ENCODE measurements at places on chromosomes 7 and 10.

DNA sequence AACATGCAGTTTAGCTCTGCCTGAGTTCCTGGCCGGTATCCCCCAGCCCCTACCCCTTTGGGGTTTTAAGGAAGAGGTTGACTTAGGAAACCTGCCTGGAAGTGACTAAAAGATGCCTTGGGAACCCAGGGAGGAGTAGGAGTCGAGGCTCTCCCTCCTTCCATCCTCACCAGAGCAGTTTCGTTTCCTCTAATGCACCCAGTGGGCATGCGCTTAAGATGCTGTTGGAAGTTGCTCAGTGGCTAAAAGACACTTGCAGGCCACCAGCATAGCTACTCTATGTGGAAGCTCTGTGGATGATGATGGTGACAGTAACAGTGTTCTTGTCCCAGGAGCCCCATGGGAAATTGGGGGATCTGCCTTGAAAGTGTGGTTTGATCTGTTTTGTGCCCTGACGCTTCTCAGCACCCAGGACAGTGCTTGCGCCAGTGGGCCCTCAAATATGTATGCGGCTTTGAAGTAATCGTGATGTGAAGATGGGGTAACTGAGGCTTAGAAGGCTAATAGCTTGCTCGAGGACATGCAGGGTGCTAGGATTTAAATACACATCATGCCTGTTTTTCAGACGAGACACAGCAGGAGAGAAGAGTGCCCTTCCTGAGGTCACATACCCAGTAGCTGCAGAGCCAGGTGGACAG lies 32.0 kb downstream of the TBATA start:
- no peak for DNase-seq

GRCh38 chr7:94823947-94824346 lies 83.4 kb upstream of the PPP1R9A start:
- DNase-seq: no peak

DNA sequence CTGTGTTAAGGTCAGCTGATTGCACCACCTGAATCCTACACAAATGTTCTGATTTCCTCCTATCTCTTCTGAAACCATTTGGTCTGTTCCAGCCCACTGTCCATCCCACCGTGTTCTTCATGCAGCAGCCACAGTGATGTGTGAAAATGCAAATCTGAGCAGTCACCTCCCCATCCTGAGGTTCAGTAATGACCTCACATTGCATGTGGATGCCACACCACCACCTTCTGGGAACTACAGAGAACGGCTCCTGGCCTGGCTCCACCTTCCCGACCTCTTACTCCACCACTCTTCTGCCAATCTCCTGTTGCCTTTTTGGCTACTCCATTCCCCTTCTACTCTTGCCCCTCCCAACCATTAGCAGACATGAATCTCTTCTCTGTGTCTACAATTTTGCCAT lies 244.4 kb downstream of the TNS3 start:
- no peak for DNase-seq

- no peak for DNase-seq
Measured at GRCh38 chr7:116231949-116232348, 21.6 kb downstream of the TES start.

GRCh38 chr7:154844955-154845354 lies 158.0 kb downstream of the PAXIP1 start:
- no peak for DNase-seq

GRCh38 chr7:151813997-151814396 lies 62.9 kb downstream of the PRKAG2 start:
- no peak for DNase-seq

- no peak for DNase-seq
Measured at GRCh38 chr7:155788616-155789000, 23.7 kb downstream of the SHH start.

- no peak for DNase-seq
Measured at GRCh38 chr10:3372281-3372680, 199.7 kb upstream of the PITRM1 start.

DNA sequence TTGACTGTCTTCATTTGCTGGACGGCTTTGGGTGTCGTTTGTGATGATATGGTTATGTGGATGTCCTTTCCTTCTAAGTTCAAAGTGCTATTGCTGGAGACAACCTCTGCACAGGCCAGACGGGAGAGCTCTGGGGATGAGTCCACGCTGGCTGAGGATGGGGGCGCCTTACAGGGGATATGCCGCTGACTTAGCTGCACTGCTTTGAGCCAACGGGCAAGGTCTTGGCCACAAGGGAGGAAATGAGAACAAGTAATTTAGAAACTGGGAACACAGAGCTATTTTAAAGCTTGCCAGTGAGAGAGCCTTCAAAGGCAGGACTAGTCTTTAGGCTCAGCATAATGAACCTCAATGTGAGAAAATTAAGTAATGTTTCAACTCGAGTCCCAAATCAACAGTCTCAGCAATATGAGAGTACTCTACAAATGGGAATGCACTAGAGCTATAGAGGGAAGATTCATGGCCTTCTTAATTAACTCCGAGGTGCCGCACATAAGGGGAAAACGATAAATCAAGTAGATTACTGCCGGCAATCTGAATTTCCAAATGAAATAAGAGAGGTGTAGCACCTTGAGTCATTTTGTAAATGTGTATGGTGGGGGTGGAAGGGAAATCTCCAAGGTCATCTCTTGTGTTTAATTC lies 209.3 kb downstream of the JAZF1 start:
- no peak for DNase-seq

- DNase-seq: no peak
Measured at GRCh38 chr7:130488392-130489139, 3.3 kb upstream of the MEST start.

DNA sequence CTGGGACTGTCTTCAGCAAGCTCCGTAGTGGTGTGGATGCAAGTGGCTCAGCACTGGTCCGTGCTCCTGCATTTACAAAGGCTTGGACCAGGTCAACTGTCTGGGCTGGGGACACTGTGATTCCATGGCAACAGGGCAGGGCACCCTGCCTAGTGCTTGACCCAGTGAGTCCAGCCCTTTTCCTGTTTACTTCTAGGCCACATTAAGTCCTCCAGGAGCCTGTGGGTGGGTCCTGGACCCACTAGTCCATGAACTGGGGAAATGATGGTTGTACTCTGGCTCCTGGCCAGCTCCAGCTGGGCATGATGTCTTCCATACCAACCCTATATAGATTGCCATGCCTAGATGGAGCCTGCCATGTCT lies 152.0 kb downstream of the RPS24 start:
- DNase-seq: no peak

DNA sequence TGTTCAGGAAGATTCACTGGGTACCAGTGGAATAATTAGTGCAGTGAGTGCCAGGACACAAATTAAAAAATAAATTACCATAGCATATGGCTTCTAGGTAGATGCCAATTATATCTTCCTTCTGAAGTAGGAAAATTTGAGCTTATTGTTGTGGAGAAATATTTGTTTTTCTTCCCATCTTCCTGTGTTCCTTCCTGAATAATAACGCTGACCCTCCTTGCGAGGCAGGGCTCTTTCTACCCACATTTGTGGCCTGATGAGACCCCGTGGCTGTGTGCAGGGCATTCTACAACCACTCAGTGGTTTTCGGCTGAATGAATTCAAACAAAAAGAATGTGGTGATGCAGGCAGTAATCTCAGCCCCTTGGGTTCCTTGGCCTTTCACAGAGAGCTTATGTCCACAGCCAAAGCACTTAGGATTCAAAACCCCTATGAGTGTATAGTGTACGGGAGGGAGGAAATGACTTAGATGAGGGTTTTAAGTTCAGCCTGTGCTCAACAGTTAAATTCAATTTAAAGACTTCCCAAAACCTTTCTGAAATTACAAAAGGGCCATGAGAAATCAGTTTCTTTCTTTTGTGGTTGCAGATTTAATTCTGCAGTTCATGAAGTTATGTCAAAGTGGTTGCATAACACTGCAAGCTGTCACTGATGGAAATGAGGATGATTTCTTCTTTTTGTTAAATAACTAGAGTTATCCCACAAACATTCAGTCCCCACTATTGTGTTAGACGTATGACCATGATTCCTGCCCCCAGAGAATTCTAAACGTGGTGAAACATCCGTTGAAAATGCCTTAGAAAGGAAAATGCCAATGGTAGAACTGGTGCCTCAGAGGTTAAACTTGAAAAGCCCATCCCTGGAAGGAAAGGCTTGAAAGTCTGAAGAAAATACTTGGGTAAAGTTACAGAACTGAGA lies 255.3 kb downstream of the FZD1 start:
- DNase-seq: no peak

DNA sequence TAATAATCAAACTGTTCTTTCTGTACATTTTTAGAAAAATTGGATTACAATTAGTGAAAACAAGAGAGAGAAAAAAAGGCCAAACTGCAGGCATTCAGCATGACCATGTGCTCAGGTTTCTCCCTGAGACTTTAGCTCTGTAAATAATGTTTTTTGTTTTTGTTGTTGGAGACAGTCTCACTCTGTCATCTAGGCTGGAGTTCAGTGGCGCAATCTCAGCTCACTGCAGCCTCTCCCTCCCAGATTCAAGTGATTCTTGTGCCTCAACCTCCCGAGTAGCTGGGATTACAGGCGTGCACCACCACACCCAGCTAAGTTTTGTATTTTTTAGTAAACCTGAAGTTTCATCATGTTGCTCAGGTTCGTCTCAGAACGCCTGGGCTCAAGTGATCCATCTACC lies 23.0 kb downstream of the BZW2 start:
- DNase-seq: no peak

DNA sequence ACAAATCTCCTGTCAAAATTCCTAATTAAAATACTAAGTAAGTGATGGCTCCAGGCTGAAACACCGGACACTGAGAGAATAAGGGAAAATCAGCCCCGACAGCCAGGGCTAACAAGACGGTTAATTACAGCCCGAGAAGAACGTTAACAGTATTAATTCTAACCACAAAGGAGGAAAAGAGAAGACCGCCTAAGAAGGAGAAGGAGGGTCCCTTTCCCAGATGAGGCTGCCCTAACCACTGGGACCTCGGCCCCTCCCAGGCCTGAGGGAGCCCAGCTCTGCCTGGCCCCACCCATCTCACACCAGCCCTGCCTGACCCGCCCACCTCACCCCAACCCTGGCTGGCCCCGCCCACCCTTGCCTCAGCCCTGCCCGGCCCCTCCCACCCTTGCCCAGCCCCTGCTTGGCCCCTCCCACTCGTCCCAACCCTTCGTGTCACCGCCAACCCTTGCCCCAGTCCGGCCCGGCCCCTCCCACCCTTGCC lies 51.3 kb downstream of the PWWP2B start:
- DNase-seq: no peak

DNA sequence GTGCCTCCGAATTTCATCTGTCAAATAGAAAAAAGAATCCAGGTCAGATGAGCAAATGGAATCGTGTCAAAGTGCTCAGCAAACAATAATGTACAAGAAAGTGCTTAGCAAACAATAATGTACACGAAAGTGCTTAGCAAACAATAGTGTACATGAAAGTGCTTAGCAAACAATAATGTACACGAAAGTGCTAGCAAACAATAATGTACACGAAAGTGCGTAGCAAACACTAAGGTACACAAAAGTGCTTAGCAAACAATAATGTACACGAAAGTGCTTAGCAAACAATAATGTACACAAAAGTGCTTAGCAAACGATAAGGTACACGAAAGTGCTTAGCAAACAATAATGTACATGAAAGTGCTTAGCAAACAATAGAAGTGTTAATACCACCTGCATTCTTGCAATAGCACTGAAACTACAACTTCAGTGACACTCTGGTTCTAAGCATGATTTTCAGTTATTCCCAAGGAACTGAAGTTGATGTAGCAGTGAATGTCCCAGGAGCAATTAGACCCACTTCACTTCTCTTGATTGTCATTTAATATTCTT lies 33.4 kb upstream of the MYL10 start:
- DNase-seq: no peak

DNA sequence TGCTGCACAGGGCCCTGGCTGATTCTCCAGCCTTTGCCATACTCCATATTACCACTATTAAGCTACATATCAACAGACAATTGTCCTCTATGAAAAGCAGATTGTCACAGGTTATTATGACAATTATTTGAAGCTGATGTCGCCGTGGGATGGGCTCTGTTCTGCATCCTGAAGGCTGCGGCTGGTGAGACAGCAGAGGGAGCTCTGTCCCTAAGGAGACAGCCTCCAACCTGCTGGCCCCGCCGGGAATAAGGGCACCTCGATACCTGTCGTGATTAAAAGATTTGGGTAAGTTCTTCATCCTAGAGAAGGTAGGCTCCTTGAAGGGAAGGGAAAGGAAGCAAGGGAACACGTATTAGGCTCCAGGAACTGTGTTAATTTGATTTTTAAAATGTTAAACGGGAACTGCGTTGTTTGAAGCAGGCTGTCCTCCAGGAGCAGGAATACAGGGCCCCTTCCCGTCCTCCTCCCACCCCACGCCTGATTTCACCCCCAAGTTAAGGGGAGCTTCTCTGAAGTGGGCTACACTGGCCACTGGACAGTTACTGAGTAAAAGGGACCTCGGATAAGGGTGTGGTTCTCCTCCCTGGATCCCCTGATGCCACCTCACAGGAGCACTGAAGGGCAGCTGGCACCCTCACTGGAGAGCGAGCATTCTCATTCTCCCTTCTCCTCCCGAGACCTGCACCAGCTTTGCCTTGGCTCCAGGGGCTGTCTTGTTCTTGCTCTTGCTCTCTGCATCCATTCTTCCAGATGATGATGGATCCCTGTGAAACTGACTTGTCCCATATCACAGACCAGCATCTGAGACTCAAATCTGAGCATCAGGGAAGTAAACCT lies 11.8 kb upstream of the TIAL1 start:
- no peak for DNase-seq

DNA sequence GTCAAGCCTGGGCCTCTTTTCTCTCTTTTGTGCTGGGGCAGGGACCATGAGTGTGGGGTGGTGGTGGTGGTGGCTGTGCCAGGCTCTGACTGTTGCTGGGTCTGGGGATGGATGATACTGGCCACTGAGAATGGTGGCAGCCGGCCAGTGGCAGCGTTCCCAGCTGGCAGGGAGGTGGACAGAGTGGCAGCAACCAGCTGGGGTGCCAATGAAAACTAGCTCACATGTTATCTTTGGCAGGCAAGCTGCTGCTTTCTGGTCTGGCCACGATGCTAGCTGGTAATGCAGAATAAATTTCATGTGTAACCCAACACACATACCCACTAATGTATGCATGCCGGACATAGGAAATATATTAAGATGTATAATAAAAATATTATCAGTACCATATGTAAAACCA lies 95.0 kb upstream of the SLC26A5 start:
- DNase-seq: no peak

DNA sequence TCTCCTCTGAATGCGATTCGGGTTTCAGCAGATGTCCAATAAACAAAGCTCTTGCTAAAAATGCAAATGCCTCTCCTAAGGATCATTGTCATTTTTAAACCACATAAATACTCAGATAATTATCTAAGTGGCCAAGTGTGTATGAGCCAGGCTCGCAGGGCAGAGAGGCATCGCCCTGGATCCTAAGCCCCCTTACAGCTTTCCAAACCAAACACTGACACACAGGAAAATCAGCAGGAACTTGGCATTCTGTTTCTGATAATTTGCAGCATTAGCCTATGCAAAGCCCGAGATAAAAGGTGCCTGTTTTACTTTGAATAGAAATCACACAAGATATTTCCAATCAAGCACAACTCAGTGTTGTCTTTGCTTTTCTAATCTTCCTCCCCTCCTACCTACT lies 134.4 kb downstream of the ABCA13 start:
- DNase-seq: no peak

- DNase-seq: no peak
Measured at GRCh38 chr7:14892961-14893360, 9.6 kb downstream of the DGKB start.

GRCh38 chr10:78778444-78779338 lies 290.1 kb upstream of the ZMIZ1 start:
- no peak for DNase-seq

Measured in stimulated activated CD8-positive, alpha-beta memory T cell treated with anti-CD3 and anti-CD28 coated beads, Interleukin-12 subunit alpha, Interleukin-12 subunit beta, amount 100 ng/mL, for 4 hours (primary cell).